ENCODE measurements at places on chromosomes 3 and 15.

GRCh38 chr3:63818282-63819150, 583 bp upstream of the C3orf49 start:
- peak; percentile 69 for DNase-seq

- DNase-seq = peak; percentile 44
These were observed 87.2 kb downstream of the TGFBR2 start for GRCh38 chr3:30693470-30694120.

DNA sequence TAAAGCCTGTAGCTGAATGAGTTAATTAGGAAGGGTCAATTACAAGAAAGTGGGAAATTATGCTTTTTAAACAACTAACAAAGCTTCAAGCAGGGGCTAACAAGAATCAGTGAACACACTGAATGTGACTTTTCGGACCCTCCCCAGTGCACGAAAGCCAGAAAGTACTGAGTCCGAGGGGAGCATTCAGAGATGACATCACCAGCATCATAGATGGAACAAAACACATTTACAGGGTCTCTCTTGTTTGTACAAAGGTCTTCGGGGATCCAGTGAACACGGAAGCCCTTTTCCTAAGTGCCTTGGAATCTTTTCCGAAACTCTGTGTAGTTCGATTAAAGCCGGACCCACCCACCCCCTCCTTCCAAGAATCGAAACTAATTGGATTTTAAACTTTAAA, 829 bp downstream of the DCP1A start:
- DNase-seq = no peak

- DNase-seq = no peak
These were observed 30.7 kb downstream of the MBNL1 start for GRCh38 chr3:152299249-152299976.

DNA sequence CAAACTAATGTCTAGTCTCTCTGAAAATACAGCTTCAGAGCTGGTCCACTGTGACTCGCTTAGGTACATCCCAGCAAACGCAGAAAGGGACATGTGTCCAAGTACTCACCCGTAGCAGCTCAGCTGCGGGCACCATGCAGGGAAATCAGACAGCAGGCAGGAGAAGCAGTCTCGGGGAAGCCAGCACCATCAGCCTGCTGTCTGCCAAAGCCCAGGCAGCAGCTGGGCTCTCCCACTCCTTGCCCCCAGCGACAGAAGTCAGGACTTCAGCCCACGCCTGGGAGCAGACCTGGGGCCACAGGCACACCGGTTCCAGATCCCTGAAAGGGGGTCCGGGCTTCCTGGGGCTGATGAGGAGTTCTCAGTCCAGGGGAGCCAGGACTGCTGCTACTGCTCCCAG, 34.9 kb downstream of the SEMA5B start:
- no peak for DNase-seq

All from activated CD4-positive, alpha-beta T cell treated with anti-CD3 and anti-CD28 coated beads for 48 hours (primary cell).